ENCODE measurements at places on chromosomes 4 and X.

DNA sequence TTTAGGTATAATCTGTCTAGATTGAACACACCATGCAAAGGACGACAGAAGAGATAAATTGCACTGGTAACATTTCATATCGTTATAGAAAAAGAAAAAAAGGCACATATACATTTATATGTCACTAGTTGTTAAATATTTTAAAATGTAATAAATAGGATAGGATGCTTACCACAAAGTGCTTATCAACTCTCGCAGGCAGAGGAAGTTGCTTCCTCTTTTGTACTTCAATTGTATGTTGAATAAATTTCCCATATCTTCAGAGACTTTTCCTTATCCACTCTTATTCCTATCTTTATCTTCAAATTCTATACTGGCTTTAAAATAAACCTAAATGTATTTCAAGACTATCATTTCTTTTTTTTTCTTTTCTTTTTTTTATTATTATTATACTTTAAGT lies 163.3 kb upstream of the SPOCK3 start:
- DNase-seq, result no peak

- DNase-seq, result no peak
Observed at GRCh38 chr4:108644237-108644636, 6.2 kb upstream of the OSTC start.

DNA sequence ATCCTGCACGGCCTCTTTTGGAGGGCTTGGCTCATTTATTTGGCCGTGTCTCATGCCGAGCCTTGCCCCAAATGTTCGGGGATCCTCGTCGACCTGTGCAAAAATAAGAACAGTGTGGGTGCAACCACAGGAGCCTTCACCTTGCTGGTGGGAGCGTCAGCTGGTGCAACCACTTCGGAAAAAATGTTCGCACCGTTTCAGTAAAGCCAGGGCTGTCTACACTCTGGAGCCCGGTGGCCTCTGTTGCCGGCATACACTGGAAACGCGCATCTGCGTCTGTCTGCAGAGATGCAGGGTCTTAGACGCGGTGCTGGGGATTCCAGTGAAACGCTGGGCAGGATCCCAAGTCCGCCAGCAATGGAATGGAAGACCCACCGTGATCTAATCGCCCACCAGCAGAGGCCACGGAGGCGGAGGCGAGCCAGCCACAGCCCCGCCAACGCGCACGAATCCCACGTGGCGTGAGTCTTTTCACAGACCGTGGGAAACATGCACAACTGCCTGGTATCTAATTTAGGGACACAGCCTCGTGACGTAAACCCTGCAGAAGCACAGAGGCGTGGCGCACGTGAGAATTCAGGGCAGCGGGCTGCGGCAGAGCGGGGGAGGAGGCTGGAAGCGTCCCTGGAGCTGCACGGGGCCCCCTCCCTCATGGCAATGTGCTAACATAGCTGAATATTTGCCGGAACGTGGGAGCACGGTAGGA lies 13.8 kb upstream of the MXD4 start:
- DNase-seq, result no peak

GRCh38 chr4:132333724-132334047 lies 815.4 kb upstream of the PCDH10 start:
- DNase-seq, result no peak

- no peak for DNase-seq
Observed at GRCh38 chr4:83516042-83516772, 19.7 kb upstream of the GPAT3 start.

DNA sequence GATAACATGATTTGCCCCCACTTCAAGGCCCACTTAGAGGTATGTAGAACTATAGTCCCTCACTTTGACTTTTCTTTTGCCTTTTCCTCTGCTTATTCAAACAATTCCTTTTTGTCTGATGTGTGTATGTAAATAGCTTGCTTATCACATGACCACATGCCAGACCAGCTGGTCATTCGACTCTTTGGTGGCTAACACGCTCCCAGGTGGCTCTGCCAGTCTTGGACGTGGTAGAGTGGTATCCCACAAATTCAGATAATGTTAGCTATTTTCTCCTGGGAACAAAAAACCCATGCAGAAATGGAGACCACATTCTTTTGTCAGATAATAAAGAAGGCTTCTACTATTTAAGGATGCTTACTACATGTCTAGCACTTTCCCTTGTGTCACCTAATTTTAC lies 47.9 kb downstream of the ARHGAP24 start:
- no peak for DNase-seq

DNA sequence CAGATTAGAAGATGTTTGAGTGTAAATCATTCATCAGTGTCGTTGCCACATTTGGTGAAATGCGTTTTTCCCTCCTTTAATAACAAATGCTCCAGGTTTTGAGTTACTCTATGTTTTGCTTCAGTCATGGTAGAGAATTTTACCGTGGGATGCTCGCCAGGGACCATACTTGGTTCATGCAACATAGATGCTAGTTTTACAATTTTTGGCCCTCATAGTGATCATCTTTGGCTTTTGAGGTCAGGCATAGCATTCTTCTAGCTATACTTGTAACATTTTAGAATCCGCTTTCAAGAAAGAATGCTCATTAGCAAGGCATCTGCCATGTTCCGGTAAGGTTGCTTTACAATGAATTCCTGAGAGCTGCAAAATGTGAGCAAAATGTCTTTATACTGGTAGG lies 147.2 kb downstream of the SPCS3 start:
- DNase-seq, result no peak

DNA sequence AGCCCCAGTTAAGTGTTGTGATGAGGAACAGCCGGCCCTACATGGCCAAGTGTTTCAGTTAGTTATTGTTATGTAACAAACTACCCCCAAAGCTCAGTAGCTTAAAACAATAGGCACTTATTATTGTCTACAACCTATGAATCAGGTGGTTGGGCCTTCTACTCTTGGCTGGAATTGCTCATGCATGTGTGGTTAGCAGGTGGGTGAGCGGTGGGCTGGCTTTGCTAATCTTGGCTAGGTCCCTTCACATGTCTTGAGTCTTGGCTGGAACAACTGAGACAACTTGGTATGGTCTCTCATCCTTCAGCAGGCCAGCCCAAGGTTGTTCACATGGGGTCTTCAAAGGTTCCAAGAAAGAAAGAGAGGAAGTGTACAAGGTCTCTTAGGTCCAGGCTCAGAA lies 54.5 kb upstream of the CHRNA9 start:
- no peak for DNase-seq

GRCh38 chr4:5357870-5358269 lies 306.6 kb downstream of the STK32B start:
- no peak for DNase-seq

DNA sequence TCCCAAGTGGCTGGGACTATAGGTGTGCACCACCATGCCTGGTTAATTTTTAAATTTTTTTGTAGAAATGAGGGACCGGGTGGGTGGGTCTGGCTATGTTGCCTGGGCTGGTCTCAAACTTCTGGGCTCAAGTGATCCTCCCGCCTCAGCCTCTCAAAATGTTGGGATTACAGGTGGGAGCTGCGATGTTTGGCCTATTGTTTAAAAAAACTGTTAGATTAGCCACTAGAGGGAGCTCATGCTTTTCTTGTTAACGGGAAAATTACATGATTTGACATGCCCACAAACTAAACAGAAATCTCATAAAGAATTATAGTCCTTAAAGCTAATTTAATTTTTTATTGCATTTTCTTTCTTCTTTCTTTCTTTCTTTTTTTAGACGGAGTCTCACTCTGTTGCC lies 5.0 kb upstream of the SDAD1 start:
- no peak for DNase-seq

DNA sequence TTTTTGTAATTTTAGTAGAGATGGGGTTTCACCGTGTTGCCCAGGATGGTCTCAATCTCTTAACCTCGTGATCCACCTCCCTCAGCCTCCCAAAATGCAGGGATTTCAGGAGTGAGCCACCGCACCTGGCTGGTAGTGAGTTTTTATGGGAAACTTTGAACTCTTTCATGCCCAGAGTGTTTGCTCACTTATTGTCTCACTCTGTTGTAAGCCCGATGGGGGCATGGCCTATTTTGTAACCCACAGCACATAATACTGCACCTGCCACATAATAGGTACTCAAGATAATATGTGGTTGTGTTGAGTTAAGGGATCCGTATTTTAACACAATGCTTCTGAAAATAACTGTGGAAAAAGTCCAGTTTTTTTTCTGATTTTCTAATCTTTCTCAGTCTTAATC lies 109.6 kb upstream of the GIMD1 start:
- no peak for DNase-seq

DNA sequence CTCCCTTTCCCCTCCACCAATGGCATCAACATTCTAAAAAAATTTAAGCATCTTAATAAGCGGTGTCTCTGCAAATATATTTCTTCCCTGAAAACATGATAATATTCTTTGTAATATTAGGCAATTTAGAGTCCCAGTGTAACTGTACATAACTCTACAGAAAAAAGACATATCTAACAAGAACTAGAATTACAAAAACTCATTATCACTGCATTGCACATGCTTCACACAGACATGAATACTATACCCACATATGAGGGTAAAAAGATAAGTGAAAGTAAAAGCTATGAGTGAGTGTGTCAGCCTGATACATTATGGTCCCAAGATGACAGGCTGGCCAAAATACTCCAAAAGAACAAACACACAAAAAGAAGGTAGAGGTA lies 2.4 kb upstream of the FGB start:
- DNase-seq, result no peak

GRCh38 chr4:114282937-114283336 lies 303.5 kb upstream of the ARSJ start:
- no peak for DNase-seq

GRCh38 chr4:170198747-170199146 lies 109.0 kb upstream of the AADAT start:
- no peak for DNase-seq

- no peak for DNase-seq
Observed at GRCh38 chr4:23866450-23867075, 23.3 kb downstream of the PPARGC1A start.

- DNase-seq, result no peak
Observed at GRCh38 chrX:84258708-84259107, 70.7 kb upstream of the RPS6KA6 start.

GRCh38 chr4:121791481-121791880 lies 9.6 kb upstream of the EXOSC9 start:
- DNase-seq, result no peak

- no peak for DNase-seq
Observed at GRCh38 chrX:130419263-130419662, 17.5 kb downstream of the RBMX2 start.

DNA sequence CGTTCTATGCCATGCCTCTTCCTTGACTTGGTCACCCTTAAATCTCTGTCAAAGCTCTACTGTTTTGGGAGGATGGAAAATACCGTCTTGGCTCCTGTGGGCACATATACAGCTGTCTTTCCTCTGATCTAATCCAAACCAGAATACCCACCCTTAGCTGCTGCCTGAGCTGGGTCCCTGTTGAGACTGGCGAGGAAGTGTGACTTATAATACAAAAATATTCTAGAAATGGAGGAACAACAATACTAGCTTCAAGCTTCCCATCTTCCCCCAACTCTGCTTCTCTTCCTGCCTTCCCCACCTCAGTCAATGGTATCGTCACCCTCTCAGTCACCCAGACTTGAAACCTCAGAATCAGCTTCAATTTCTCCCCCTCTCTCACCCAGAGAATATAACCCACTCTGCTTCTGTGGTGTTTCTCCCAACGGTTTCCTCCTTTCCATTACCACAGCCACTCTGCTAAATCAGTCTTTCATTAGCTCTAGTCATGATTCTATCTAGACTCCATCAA lies 599 bp upstream of the IL2RG start:
- DNase-seq, result no peak

DNA sequence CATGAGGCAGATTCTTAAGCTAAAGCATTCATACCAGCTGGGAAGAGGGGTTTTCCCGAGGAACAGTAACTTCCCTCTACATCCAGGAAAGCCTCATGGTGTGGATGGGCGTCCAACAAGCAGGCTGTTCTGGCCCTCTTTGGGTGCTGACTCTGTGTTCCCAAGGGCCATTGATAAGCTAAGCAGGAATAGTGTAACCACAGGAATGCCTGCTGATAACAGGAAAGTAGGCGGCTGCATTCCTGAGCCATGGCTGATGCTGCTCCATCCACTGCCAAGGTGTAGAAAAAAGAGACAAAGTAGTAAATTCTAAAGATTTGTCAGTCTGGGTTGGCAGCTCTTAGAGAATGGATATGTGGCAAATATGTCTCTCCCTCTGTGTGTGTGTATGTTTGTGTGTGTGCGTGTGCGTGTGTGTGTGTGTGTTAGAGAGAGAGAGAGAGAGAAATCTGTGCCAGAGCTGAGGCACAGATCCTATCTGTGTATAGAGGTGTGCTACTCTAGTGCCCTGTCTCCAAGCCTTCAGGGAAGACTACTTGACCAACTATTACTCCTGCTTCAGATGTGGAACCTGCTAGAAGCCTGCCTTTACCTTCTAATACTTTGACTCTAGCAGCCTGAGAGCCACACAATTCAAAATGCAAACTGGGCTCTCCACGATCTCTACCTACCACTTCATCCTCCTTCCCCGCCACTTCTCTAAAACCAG lies 353.1 kb upstream of the NR3C2 start:
- DNase-seq, result no peak

- DNase-seq, result no peak
Observed at GRCh38 chr4:41399231-41399630, 138.7 kb upstream of the LIMCH1 start.

DNA sequence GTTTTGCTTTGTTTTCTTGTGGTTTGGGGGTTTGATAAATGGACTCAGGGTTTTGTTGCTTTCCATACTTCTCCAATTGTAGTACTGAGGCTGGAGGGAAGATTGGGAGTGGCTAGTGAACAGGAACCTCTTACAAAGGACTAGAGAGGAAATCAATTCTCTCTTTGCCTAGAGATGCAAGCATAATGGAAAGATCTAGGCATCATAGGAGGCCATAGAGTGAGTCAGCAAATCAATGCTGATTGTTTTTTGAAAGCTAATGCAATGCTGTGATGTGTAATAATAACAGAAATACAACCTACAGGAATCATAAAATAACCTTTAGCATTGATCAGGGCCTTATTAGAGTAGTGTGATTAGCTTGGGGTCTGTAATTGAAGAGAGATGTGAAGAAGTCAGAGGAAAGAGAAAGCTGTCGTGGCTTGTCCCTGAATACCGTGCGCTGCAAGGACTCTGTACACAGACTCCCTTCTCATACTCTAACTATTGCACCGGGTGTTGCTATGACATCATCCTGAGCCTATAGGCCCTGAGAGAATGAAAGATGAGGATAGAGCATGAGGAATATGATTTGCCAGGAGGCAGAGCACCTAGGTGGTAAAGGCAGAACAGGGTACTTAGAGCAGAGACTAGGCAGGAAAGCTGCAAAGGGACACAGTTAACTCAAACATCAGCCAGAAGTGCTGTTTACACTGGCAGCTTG lies 29.3 kb upstream of the GPR101 start:
- DNase-seq, result no peak

- no peak for DNase-seq
Observed at GRCh38 chr4:129240816-129241215, 144.9 kb downstream of the C4orf33 start.

Measured in vagina (tissue), 2 donors.